ENCODE measurements at places on chromosomes 7 and 10. TPM values are rescaled to one million over a fixed set of nuclear protein-coding genes. Genes with fewer than 3 reads are reported as not detected.
A peak's percentile ranks its signal among the peaks of the same experiment; 100 is the strongest.

- H3K4me3 ChIP-seq = no peak overlapping the region
- H3K27me3 ChIP-seq = peaks cover 22% of the 10 kb centered on the region
- no peaks in the 10 kb centered on the region for H3K4me1 ChIP-seq
- no peaks in the 10 kb centered on the region for H3K36me3 ChIP-seq
- DNase-seq = no peak
Measured at GRCh38 chr7:96936621-96937020, 68.7 kb upstream of the DLX6 start.

GRCh38 chr10:127619546-127620325 is 70.6 kb downstream of the NPS start:
- no peak for DNase-seq
- H3K4me1 ChIP-seq = no peaks in the 10 kb centered on the region
- H3K4me3 ChIP-seq = no peak overlapping the region
- H3K27me3 ChIP-seq = peaks cover 35% of the 10 kb centered on the region

- 0 out of 2 replicates have a peak, but pooled peaks cover 7% of the 10 kb centered on the region for H3K27me3 ChIP-seq
- H3K4me1 ChIP-seq = no peaks in the 10 kb centered on the region
- H3K4me3 ChIP-seq = no peak overlapping the region
- no peaks in the 10 kb centered on the region for H3K36me3 ChIP-seq
- DNase-seq = no peak
Measured at GRCh38 chr10:120483651-120484301, 26.7 kb downstream of the PLPP4 start.

- no peaks in the 10 kb centered on the region for H3K36me3 ChIP-seq
- DNase-seq = no peak
- H3K27me3 ChIP-seq = no peaks in the 10 kb centered on the region
- no peak overlapping the region for H3K27ac ChIP-seq
- no peak overlapping the region for H3K4me3 ChIP-seq
- H3K4me1 ChIP-seq = no peaks in the 10 kb centered on the region
Measured at GRCh38 chr7:13803134-13803533, 186.3 kb downstream of the ETV1 start.

- H3K36me3 ChIP-seq = no peaks in the 10 kb centered on the region
- no peak overlapping the region for H3K27ac ChIP-seq
- H3K4me1 ChIP-seq = peaks cover 10% of the 10 kb centered on the region
- no peak overlapping the region for H3K4me3 ChIP-seq
- 0 out of 2 replicates have a peak, but pooled peaks cover 7% of the 10 kb centered on the region for H3K27me3 ChIP-seq
- no peak for DNase-seq
Measured at GRCh38 chr7:141161550-141162535, 88.0 kb downstream of the TMEM178B start.

DNA sequence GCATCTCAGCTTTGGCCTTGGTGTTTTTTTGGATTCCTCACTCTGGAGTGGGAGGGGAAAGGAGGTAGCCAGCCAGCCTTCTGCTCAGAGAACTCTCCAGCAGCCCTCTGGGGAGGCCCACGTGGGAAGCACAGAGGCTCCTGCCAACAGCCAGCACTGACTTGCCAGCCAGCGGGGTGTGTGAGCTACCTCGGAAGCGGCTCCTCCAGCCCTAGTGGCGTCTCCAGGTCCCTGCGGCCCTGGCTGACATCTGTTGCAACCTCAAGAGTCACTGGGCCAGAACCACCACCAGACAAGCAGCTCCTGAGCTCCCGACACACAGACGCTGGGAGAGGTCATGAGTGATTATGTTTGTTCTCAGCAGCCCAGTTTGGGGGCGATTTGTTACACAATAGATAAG is 180.2 kb upstream of the FZD8 start:
- H3K4me1 ChIP-seq = no peaks in the 10 kb centered on the region
- H3K36me3 ChIP-seq = no peaks in the 10 kb centered on the region
- H3K27ac ChIP-seq = no peak overlapping the region
- H3K4me3 ChIP-seq = no peak overlapping the region
- no peak for DNase-seq

DNA sequence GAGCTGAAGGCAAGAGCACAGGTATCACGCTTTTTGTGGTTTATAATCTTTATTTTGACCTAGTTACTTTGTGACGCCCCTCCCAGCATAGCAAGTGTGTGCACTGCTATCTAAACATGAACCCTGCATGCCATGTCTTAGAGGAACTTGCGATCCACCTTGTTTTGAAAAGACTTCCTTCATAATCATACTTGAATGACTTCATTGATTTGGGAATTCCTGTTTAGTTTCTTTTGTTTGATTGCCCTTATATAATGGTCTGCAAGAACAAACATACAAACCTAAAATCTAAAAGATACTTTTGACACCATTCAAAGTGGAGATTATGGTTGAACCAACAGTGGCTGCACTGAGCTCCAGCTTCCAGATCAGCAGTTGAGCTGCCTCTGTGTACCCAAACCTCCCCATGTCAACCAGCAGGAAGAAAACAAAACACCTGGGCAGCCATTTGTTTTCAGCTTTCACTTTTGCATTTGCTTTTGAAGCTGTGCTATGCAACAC is 132.6 kb downstream of the CELF2 start:
- H3K4me1 ChIP-seq = no peaks in the 10 kb centered on the region
- DNase-seq = no peak
- no peak overlapping the region for H3K4me3 ChIP-seq
- no peaks in the 10 kb centered on the region for H3K27me3 ChIP-seq

DNA sequence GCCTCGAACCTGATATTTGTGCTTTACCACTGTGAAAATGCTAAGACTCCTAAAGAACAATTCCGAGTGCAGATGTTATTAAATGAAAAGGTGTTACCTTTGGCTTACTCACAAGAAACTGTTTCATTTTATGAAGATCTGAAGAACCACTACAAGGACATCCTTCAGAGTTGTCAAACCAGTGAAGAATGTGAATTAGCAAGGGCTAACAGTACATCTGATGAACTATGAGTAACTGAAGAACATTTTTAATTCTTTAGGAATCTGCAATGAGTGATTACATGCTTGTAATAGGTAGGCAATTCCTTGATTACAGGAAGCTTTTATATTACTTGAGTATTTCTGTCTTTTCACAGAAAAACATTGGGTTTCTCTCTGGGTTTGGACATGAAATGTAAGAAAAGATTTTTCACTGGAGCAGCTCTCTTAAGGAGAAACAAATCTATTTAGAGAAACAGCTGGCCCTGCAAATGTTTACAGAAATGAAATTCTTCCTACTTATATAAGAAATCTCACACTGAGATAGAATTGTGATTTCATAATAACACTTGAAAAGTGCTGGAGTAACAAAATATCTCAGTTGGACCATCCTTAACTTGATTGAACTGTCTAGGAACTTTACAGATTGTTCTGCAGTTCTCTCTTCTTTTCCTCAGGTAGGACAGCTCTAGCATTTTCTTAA is 47.7 kb downstream of the MINPP1 start:
- H3K27me3 ChIP-seq = no peaks in the 10 kb centered on the region
- H3K36me3 ChIP-seq = peaks cover 4% of the 10 kb centered on the region
- no peak overlapping the region for H3K4me3 ChIP-seq
- no peak overlapping the region for H3K27ac ChIP-seq
- no peaks in the 10 kb centered on the region for H3K4me1 ChIP-seq

DNA sequence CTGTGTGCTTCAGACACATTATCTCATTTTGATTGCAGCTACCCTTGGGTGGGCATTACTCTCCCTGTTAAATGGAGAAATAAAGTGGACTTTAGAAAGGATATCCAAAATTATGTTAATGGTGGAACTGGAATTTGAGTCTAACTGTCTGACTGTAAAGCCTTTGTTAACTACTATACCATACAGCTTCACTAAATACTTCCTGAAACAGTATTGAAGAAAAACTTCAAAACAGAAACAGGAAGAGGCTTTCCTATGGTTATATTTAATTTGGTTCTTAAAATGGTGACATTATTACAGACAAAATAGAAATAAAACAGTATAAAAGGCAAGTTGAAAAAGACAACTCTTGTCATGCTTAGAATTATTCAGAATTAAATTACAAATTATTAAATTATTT is 25.0 kb downstream of the SPAG6 start:
- no peak overlapping the region for H3K27ac ChIP-seq
- no peaks in the 10 kb centered on the region for H3K36me3 ChIP-seq
- no peaks in the 10 kb centered on the region for H3K4me1 ChIP-seq
- no peaks in the 10 kb centered on the region for H3K27me3 ChIP-seq

DNA sequence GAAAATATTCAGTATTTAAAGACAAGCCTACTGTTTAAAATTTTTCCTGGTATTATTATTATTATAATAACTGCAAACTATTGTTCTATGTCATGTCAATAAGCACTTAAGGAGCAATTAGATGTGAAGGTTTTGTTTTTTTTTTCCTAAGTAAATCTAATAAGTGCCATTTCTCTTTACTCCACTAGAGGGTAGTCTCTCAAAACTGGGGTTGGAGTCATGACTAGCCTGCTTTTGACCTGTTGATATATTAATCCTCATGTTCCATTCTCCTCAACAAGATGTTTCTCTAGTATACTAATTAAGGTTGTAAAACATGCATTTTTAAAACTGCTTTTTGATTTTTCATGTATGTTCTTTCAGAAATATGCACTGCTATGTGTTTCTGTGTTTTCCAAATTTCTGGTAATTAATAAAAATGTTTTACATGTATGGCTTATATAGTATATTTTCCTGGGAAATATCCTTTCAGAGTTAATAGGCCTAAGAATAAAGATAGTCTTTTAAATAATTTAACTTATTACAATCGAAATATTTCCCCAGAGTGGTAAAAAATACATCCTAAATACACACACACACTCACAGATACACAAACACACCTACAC is 1.0 kb upstream of the LRRN3 start:
- no peaks in the 10 kb centered on the region for H3K36me3 ChIP-seq
- no peak overlapping the region for H3K4me3 ChIP-seq
- H3K4me1 ChIP-seq = no peaks in the 10 kb centered on the region
- DNase-seq = peak; percentile 34

GRCh38 chr7:114100810-114101209 is 182.0 kb upstream of the PPP1R3A start:
- H3K4me1 ChIP-seq = no peaks in the 10 kb centered on the region
- H3K4me3 ChIP-seq = no peak overlapping the region
- H3K27ac ChIP-seq = no peak overlapping the region
- H3K27me3 ChIP-seq = no peaks in the 10 kb centered on the region
- no peaks in the 10 kb centered on the region for H3K36me3 ChIP-seq

GRCh38 chr7:45203936-45204445 is 46.4 kb downstream of the RAMP3 start:
- no peak for DNase-seq
- no peaks in the 10 kb centered on the region for H3K4me1 ChIP-seq
- H3K27me3 ChIP-seq = peaks cover 46% of the 10 kb centered on the region
- H3K4me3 ChIP-seq = no peak overlapping the region
- no peak overlapping the region for H3K27ac ChIP-seq

- no peak overlapping the region for H3K27ac ChIP-seq
- H3K36me3 ChIP-seq = no peaks in the 10 kb centered on the region
- H3K27me3 ChIP-seq = no peaks in the 10 kb centered on the region
- no peak overlapping the region for H3K4me3 ChIP-seq
Measured at GRCh38 chr7:120760050-120760449, 97.9 kb downstream of the TSPAN12 start.

- no peaks in the 10 kb centered on the region for H3K27me3 ChIP-seq
- no peak for DNase-seq
- H3K27ac ChIP-seq = no peak overlapping the region
- no peak overlapping the region for H3K4me3 ChIP-seq
- no peaks in the 10 kb centered on the region for H3K4me1 ChIP-seq
- H3K36me3 ChIP-seq = no peaks in the 10 kb centered on the region
Measured at GRCh38 chr7:88761779-88762178, 2.3 kb downstream of the ZNF804B start.

- H3K4me1 ChIP-seq = no peaks in the 10 kb centered on the region
- H3K36me3 ChIP-seq = no peaks in the 10 kb centered on the region
- H3K4me3 ChIP-seq = no peak overlapping the region
Measured at GRCh38 chr10:51666456-51666855, 32.9 kb downstream of the CSTF2T start.

GRCh38 chr10:128727114-128727513 is 600.9 kb upstream of the MKI67 start:
- no peaks in the 10 kb centered on the region for H3K4me1 ChIP-seq
- H3K27ac ChIP-seq = no peak overlapping the region
- no peak overlapping the region for H3K4me3 ChIP-seq
- DNase-seq = no peak

DNA sequence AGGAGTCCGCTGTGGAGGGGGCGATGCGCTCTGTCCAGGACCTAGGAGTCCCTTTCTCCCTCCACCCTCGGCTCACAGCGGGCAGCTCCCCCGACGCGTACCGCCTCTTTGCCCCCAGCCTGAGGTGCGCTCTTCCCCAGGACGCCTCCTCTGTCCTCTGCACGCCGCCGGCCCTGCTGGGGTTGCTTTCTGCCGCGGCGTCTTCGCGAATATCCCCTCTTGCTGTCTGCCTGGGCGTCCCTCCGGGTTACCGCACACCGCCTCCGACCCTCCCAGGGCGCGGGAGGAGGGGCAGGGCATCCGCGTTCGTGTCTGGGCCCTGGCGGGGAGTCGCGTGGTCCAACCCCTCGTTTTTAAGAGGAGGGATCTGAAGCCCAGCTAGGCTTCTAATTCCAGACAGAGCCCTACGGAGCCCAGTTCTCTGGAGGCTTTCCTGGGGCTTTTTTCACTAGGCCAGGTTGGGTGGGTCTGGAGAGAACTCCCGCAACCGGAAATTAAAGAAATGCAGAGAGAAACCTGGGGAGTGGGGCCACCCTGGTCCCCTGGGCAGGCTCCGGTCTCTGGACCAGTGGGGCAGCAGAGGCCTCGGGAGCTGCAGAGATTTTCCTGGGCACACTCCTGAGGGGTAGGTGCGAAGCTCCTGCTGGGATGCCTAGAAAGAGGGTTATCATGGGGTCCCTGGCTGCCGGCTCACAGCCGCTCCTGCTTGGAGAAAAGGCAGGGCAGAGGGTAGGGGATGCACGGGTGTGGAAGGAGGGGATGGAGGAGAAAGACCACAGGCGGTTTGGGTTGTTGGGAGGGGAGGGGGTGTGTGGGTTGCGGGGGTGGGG is 166.9 kb downstream of the UBE2H start:
- no peak for DNase-seq
- H3K27ac ChIP-seq = no peak overlapping the region
- no peaks in the 10 kb centered on the region for H3K36me3 ChIP-seq
- H3K27me3 ChIP-seq = no peaks in the 10 kb centered on the region

GRCh38 chr7:74396993-74397392 is 56.7 kb upstream of the GTF2IRD1 start:
- H3K4me3 ChIP-seq = no peak overlapping the region
- no peak for DNase-seq
- H3K36me3 ChIP-seq = peaks cover 5% of the 10 kb centered on the region
- H3K27ac ChIP-seq = no peak overlapping the region
- no peaks in the 10 kb centered on the region for H3K27me3 ChIP-seq

- H3K27ac ChIP-seq = no peak overlapping the region
- no peaks in the 10 kb centered on the region for H3K27me3 ChIP-seq
- no peaks in the 10 kb centered on the region for H3K4me1 ChIP-seq
Measured at GRCh38 chr10:71001470-71001869, 113.1 kb upstream of the PCBD1 start.

GRCh38 chr10:8051109-8051821 is 3.2 kb upstream of the GATA3 start:
- H3K4me3 ChIP-seq = no peak overlapping the region
- H3K27me3 ChIP-seq = peaks cover 8% of the 10 kb centered on the region
- no peak for DNase-seq
- no peak overlapping the region for H3K27ac ChIP-seq
- no peaks in the 10 kb centered on the region for H3K36me3 ChIP-seq

- no peaks in the 10 kb centered on the region for H3K4me1 ChIP-seq
- no peaks in the 10 kb centered on the region for H3K27me3 ChIP-seq
- no peak overlapping the region for H3K4me3 ChIP-seq
- no peak overlapping the region for H3K27ac ChIP-seq
Measured at GRCh38 chr10:121536310-121536913, 61.8 kb downstream of the FGFR2 start.

TMUB1 gene
- total RNA-seq = 75.8 TPM

FAM237B gene
- not detected for total RNA-seq

OGDHL gene
- total RNA-seq = 16.3 TPM

SPDYE1 gene
- not detected for total RNA-seq

BAMBI gene
- 6.2 TPM for total RNA-seq

AKR1D1 gene
- 0.10 TPM for total RNA-seq

LBX1 gene
- not detected for total RNA-seq

Data from HCT116 (cell line).